Lung (tissue), 17 donors: ENCODE measurements at places on chromosomes 13 and 19.
A peak's percentile ranks its signal among the peaks of the same experiment; 100 is the strongest.

DNA sequence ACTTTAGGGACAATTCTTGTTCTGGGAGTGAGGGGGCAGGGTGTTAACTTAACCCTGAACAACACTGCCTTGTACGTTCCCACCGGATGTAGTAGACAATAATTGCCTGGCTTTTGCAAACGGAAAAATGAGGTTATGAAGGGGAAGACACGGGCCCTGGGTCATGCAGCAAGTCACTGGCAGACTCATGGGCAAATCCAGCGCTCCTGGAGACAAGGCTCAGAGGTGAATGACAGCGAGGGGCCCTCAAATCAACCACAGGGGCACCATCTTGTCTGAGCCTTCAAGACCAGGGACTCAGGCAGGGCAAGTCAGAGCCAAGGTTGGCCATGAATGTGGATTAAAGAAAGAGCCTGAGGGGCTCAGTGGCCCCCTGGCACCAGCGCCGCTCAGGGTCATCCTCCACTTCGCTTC lies 2.8 kb downstream of the RASA3 start:
- DNase-seq = no peak

DNA sequence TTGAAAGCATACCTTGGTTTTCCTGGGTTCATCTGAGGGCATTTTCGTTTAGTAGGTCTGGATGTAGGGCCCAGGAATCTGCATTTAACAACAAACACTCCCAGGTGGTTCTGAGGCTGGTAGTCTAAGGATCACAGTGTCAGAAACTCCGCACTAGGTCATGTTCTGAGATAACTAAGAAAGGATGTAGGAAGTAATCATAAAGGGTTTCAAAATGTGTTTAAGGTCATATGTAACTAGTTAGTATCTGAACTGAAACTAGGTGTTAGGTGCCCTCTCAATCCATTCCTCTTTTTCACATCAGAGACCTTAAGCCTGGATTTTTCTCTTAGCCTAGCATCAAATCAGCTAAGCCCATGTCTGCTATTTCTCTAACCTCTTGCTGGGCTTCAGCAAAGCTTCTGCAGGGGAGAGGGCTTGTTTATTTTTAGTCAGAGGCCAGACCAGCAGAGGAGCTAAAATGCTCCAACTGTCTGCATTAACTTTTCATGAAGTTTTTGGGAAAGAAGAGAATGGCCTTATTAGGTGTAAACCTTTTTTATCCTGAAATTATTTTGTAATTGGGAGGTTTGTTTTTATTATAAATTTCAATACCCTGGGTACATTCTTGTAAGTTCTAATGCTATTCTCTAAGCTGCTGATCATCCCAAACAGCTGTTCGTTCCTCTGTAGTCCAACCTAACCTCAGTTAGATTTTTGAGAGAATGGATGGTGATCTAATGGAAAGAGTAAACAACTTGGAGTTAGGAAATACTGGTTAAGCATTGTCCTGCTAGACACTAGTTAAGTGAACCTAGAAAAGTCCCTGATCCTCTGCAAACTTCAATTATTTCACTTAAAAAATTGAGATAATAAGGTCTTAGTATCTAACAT lies 262.8 kb upstream of the RFC3 start:
- peak; percentile 29 for DNase-seq

- no peak for DNase-seq
These were observed 2.5 kb downstream of the MIER2 start for GRCh38 chr19:342128-342455.

GRCh38 chr13:111325146-111325890 lies 4.9 kb downstream of the TEX29 start:
- no peak for DNase-seq

DNA sequence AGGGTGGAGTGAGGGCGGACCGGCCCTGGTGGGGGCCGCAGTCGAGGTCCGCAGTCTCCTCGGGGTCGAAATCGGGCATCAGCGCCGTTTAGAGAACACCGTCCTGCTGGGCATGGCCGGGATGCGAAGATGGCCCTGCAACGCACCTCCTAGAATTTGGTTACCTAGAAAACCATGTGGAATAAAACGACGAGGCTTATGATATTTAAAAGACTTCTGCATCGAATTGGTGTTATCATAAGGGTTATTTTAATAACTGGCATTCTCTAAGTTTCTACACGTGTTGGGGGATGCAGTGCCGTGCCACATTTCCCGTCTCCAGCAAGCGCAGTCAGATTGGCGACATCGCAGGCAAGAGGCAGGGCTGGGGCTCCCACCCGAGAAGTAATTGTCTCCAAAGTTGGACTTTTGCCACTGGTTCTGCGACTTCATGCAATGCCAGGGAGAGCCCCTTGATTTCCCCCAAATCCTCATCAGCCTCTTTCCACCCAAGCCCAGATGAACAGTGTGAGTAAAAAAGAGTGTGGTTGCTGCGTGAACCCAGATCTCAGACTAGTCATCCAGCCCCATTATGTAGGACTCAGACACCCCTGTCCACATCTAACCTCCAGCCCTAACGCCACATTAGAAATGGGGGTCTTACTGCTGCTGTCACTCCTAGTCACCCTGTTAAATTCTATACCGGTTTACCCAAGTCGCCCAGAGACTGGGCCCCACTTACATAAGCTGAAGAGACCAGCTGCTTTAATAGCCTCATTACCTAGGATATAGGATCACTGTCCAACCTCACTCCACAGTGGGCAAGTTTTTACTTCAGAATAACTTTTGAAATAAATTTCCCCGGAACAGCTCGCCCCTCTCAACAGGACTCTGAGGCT lies 571 bp upstream of the DHRS12 start:
- no peak for DNase-seq
